ENCODE measurements at places on chromosomes 4 and X.

DNA sequence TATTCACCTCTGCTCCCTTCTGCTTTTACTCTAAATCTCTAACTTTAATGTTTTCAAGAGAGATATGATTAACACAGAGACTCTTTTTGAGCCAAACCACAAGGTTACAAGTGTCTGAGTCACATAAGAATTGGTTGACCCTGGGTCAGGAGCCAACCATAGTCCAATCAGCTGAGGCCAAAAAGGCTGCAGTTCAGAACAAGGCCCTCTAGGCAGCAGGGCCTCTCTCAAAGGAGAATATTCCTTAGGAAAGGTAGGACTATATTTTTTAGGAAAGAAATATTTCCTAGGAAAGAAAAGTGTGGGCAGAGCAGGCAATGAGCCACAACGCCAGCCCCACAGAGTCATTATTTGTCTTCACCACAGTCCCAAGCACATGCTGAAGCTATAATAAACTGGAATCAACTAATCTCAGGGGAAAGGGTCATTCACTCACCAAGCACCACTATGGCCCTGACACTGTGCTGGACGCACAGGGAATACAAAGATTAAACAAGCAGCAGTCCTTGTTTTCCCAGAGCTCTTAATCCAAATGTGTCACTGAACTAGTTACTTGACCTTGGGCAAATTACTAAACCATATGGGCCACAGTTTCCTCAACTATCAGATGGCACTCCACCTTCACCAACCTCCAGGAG, 2.2 kb downstream of the ATP8A1 start:
- DNase-seq, result peak; percentile 75

- DNase-seq, result peak; percentile 97
Observed at GRCh38 chr4:76984788-76985211, 35.2 kb downstream of the SEPTIN11 start.

- DNase-seq, result no peak
Observed at GRCh38 chr4:36824682-36825081, 419.9 kb upstream of the NWD2 start.

GRCh38 chrX:56588397-56589188, 25.2 kb downstream of the UBQLN2 start:
- DNase-seq, result no peak

GRCh38 chr4:172207258-172207657, 394.1 kb downstream of the GALNTL6 start:
- no peak for DNase-seq

DNA sequence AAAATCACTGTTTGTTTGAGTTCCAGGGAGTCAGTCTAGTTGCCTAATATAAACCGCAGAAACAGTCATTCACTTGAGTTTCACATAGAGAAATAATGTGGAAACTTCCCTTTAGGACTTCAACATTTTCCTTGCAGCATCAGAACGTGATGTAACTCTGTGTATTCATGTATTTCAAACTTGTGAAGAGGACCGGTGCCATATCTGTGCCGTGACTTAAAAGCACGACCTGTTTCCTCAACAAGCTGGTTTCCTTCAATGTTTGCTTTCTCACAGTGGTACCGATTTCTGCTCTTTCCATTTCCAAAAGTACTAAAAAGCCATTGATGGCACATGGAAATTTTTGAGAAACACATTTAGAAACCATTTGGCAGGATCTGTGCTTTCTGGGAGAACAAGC, 166.6 kb upstream of the RAPGEF2 start:
- no peak for DNase-seq

- no peak for DNase-seq
Observed at GRCh38 chrX:31236231-31236630, 164.4 kb upstream of the FTHL17 start.

- no peak for DNase-seq
Observed at GRCh38 chrX:103774070-103774642, 2.5 kb upstream of the PLP1 start.

DNA sequence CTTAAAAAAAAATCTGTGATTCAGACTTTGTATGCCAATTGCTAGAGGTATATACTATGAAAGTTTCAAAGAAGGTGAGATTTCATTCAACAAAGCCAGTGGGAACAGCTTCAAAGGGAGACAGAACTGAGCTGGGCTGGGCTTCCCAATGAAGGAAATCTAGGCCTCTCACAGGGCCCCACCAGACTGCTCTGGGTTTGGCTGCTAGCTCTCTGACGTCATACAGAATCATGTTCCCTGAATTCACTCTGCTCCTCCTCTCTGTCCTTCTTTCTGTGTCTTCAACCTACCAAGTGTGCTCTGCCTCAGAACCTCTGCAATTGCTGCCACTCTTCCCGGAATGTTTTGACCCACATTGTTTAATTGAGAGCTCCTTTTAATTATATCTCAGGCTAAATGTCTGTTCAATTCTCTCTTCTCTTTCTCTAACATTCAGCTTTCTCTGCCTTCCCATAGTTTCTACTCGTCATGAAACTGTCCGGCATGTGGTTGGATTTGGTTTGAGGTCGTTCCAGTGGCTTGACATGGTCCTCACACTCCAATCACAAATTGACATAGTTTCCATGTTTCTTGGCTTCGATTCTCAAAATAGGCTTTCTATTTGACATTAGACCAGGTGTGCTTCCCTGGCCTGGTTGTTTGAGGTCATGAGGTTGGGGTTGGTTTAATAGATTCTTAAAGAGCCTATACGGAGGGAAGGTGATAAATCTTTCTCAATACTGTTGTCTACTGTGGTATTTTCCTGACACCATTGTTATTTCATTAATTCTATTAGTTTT, 282.1 kb upstream of the EMCN start:
- no peak for DNase-seq

DNA sequence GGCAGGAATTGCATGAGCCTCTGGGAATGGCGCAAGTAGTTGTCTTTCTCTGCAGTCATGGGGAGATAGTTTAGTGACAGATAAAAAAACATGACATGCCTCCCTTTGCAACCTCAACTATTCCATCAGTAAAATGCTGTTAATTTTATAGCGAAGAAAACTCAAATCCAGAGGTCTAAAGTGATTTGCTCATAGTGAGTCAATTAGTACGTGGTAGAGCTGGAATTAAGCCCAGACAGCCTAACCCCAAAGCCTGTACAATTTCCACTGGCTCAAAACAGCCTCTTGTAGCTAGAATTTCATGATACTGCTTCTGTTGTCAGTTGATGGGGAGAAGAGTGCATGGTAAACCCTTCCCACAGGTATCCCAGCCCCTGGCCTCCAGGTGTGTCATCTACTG, 81.3 kb upstream of the TRPC5 start:
- DNase-seq, result no peak

- DNase-seq, result no peak
Observed at GRCh38 chr4:136183513-136183912, 1348.8 kb downstream of the PCDH18 start.

DNA sequence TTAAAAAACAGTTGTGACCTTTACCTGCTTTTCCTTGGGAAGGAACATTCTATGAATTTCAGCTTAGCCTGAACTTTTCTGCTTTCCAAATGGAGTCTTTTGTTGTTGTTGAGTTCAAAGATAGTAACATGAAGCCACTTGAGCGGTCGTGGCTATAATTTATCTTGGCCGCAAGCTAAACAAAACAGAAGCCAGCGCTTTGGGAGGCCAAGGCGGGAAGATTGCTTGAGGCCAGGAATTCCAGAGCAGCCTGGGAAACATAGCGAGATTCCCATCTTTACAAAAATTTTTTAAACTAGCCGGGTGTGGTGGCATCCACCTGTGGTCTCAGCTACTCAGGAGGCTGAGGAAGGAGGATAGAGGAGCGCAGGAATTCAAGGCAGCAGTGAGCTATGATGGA, 29.9 kb downstream of the TKTL1 start:
- no peak for DNase-seq

DNA sequence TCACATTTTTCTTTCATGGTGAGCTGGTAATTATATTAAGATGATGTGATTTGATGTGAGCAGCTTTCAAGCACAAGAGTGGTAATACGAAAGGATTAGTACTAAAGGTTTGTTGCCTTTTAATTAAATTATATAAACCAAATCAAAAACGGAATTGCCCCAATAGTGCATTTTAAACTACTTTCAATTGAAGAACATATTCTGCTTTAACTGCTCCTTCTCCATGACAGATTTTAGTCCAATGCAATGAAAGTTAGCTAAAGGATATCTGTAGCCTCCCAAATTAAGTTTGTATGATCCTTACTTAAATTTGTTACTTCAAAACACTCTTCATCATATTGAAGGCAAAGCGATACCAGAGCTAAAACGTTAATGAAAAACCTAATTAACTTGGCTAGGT, 447.1 kb upstream of the AMOT start:
- DNase-seq, result no peak

GRCh38 chr4:145760961-145761929, 81.3 kb downstream of the C4orf51 start:
- DNase-seq, result no peak

GRCh38 chrX:105745863-105746262, 76.5 kb upstream of the NRK start:
- no peak for DNase-seq

DNA sequence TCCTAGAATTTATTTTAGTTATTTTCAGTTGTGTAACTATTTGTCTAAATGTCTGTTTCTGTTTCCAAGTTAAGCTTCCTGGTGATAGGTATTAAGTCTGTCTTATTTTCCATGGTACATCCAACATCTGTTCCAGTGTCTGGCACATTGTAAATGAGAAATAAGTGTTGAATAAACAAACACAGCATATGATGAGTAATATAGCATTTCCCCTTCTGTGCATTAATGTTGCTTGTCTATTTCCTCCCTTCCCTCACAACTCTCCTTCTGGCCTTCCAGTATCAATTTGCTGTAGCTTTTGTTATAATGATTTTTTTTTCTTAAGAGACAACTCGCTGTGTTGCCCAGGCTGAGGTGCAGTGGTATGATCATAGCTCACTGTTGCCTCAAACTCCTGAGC, 36.1 kb downstream of the COPS4 start:
- no peak for DNase-seq

GRCh38 chr4:41795796-41796385, 47.4 kb upstream of the PHOX2B start:
- DNase-seq, result no peak

DNA sequence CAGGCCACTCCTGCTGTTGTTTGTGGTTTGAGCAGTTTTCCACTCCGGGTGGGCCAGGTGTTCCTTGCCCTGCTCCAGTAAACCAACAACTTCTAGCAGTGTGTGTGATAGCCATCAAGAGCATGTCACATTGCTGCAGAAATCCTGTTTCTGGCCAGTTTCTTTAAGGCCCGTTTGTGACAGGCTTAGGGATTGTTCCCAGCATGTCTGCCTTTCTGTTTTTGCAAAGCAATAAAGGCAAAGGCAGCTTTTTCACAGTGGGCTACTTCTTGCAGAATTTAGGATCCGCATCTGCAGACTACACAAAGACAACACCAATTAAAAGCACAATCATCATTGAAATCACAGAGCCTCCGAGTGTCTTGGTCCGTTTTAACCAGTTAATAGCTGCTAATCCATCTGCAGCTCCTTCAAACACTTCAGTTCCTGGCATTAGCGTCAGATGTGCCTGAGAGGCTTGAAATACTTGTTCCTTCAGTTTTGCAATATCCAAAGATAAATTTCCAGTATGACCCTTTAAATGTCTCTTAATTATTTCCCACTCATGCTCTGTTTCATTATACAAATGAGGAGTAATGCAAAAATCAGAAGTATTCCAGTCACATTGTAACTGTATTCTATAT, 65.1 kb downstream of the ADAM29 start:
- DNase-seq, result no peak

- no peak for DNase-seq
Observed at GRCh38 chr4:58477950-58478349, 1367.8 kb upstream of the IGFBP7 start.

DNA sequence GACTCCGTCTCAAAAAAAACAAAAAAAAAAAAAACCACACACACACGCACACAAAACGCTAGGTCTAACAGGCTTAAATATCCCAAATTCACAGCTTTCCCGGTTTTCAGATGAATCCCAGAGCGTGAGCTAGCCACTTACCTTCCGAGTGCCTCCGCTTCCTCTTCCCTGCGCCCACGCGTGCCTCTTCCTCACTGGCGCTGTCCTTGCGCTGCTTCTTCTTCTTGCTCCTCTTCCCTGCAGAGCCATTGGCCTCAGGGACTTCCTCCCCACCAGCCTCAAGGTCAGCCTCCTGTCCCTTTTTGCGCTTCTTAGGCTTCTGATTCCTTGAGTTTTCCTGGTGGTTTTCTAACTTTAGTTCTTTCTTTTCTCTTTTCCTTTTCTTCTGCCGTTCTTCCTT, 15.7 kb downstream of the LYAR start:
- DNase-seq, result no peak

- no peak for DNase-seq
Observed at GRCh38 chr4:6200011-6200921, at the start of gene JAKMIP1. Gene JAKMIP1, minus strand, starts transcription at chr4:6200549. Its CDS starts 87,699 bp downstream, at chr4:6112850.

GRCh38 chr4:6772223-6772928, 10.2 kb upstream of the KIAA0232 start:
- no peak for DNase-seq

GRCh38 chr4:76550966-76551780, 116.1 kb downstream of the SHROOM3 start:
- DNase-seq, result no peak

DNA sequence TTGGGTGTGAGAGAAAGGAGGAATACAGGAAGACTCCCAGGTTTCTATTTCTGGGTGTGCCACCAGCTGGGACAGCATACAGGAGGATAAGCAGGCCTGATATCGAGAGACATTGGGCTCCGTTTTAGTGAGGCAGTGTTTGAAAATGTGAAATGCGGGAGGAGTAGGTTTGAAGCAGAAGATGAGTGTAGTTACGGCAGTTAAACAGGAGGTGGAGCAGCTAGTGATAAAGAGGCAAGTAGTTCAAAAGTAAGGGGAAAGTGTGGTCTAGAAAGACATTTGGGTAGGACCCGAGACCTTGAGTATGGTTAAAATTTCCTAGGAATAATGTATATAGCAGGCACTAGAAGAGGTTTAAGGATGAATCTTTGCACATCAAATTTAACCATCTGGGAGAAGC, 42.4 kb downstream of the DCUN1D4 start:
- DNase-seq, result no peak

GRCh38 chrX:103549916-103550315, 30.6 kb upstream of the RAB40A start:
- DNase-seq, result no peak

DNA sequence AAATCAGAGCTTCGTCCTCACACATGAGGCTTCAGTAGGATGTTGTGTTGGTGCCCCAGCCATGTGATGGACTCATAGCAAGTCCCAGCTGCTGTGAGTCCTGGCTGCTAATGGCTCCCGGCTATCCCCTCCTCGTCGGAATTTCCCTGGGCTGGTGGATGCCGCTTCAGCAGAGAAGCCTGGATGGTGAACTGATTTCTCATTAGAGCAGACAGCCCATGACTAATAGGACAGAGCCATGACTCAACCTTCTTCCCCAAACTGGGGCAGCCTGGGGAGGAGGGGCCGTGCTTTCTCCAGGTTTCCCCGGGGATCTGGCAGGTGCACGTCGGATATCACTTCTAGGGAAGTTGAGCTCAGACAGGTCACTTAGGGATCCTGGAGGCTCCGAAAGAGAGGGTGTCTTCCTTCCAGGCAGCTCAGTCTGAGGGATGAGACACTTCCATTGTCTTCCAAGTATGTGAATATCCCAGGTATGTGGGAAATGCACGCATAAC, 112.7 kb downstream of the ASMT start:
- no peak for DNase-seq
